ENCODE measurements at places on chromosomes 5 and 9.
A peak's percentile ranks its signal among the peaks of the same experiment; 100 is the strongest.

DNA sequence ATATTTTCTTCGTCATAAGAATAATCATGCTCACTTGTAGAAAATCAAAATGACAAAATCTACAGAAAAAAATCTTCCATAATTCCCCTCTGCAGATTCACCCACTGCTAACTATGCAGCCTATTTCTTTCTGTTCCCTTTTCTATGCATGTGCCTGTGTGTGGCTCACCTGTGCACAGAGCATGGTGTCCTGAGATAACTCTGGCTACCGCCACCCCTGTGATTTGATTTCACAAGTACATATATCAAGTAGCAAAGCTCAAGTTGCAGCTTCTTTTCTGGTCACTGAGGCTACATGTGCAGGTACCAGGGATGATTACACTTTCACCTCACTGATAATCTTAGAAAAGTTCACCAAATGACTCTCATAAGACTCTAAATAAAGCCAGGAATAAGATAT lies 18.4 kb upstream of the ISCA1 start:
- DNase-seq = no peak

DNA sequence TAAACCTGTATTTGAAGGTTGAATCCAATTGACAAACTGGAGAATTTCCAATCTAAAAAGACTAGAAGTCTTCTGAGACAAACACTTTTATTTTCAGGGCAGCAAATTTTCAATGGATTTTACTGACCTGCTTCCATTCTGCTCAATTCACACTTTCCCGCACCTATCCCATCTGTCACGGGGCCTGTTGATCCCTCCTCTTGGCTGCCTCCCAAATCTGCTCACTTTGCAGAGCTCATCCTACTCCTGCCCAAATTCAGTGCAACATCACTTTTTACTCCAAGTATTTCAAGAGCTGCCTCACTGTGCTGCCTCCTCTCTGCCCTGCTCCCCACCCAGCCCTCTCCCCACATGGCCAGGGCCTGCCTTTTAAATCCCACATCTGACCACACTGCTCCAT lies 35.1 kb downstream of the GOLM1 start:
- no peak for DNase-seq

- no peak for DNase-seq
Measured at GRCh38 chr9:124618476-124618875, 111.3 kb upstream of the NR5A1 start.

DNA sequence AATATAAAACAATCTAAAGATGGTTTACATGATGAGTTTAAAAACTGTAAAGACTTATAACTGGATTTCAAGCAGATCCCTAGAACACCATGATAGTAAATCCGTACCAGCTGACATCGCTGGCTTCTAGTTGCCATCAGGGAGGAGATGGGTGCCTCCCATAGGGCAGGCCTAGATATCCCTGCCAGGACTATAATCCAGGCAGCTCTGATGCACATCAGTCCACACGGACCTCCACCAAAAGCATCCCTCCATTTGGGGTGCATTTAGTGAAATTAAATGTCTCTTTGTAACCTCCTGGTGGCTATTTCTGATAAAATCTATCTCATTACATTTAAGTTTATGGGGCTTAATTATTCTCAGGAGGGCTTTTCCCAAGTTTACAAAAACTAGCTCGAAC lies 45.8 kb downstream of the RETREG1 start:
- no peak for DNase-seq

GRCh38 chr5:126066836-126067235 lies 356.4 kb upstream of the GRAMD2B start:
- DNase-seq = no peak

GRCh38 chr5:172455511-172456061 lies 1.3 kb upstream of the SH3PXD2B start:
- DNase-seq = peak; percentile 63

- no peak for DNase-seq
Measured at GRCh38 chr5:776862-777711, 7.4 kb downstream of the ZDHHC11B start.

GRCh38 chr5:57175551-57176309 lies 1.9 kb downstream of the GPBP1 start:
- DNase-seq = no peak

DNA sequence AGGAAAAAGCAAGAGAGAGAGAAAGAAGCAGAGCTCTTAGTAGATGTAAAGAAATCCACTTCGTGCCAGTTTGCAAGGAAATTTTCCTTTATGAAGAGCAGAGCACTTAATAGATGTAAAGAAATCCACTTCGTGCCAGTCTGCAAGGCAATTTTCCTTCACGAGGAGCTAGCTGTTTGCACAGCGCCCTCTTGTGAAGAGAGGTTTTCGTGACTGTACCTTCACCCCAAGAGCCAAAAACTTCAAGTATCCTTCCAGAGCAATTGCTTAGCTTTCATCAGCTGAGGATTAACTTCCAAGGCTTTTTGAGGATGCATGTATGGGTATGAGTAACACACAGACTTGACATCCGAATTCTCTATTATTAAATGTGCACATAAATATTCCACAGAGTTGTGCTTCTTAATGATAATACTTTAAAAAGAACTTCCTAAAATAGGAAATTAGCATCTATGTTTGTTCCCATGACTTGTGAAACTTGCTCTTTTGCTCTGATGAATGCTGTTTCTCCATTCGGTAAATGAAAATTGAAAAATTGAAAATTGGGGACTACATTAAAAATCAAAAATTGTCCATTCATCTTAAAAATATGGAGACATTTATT lies 525.6 kb downstream of the PDE4D start:
- DNase-seq = peak; percentile 47

DNA sequence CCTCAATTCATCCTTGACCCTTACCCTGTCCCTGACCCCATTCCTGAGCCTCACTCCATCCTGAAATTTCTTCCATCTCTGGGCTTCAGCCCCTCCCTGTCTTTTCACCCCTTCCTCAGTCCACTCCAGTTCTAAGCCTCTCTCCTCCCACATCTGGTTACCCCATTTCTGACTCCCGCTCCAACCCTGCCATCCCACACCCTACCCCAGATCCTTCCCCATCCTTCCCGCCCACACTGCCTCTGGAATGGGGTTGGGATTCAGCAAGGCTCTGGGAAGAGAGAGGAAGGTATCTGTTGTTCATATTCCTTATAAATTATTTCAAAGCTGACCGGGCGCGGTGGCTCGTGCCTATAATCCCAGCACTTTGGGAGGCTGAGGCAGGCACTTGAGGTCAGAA lies 29.9 kb upstream of the MVB12B start:
- DNase-seq = no peak

GRCh38 chr9:130451004-130451390 lies 6.2 kb downstream of the ASS1 start:
- no peak for DNase-seq

DNA sequence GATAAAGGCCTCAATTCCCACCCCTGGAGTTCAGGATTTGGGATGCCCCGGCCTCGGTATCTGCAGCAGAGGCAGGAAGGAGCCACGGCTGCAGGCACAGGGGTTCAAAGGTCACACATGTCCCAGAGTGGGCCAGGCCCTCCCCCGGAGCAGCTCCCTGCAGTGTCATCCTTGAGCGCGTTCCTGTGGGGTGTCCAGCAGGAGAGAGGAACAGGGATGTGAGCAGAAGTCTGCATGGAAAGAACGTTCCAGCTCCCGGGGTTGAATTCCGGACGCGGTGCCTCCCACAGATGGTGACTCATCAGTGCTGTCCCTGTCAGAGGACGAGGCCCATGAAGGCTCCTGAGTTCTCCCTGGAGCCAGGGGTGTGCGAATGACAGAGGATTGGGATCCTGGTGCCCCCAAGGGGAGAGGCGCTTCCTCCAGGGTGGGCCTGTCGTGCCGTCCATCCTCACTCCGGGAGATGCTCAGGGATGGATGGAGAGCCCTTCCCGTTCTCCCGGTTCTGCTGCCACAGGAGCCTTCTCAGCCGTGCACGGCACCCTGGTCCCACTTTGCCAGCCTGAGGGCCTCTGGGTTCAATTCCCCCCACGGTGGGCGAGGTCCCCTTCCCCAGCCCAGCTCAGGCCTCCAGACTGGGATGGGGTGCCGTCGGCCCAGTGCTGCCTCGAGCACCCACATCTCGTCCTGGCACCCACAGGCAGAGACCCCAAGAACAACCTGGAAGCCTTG lies 3.1 kb downstream of the LCN1 start:
- DNase-seq = no peak

DNA sequence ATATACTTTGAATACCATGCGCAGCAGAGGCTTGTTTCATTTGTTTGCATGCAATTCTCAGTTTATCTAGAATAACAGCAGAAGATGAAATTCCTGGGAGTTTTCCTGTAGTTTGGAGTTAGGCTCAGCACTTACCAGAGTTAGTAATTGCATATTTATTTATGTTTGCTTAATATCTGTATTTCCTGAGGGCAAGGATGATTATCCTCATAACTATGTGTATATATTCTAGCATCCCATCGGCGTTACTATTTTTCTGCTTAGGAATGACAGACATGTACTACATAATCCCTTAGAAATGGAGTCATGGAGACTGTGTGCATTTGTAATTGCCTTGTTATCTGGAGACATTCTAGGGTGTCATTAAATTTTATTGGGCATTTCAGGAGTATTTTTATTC lies 1184.8 kb downstream of the DTWD2 start:
- DNase-seq = no peak

DNA sequence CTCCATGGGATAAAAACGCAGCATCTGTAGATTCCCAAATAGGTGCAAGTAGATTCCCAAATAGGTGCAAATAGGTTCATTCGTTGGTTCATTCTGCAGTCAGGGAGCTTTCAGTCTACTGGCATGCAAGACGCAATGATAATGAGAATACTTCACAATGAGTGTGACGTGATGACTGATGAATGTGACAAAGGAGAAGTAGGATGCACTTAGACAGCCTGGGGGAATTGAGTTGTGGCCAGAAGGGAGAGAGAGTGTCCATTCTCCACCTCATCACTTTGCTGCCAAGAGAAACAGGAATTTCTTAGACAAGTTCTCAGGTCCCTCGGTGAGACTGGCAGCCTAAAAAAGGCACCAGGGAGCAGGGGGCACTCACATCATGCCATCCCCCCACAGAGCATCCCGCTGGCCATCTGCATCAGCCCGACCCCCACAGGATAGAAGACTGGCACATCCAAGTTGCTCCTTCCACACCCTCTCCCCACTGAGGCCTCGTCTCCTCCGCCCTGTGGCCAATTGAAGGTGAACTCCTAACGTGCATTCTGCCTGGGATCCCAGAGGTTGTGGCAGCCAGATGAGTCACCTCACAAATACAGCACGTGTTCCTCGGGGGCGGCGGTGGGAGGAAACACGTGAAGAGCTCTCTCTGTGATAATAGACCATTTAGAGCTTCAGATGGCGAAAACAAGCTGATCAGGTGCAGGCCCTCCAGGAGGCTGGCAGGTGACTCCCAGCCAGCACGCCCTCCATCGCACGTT lies 19.9 kb upstream of the KCNIP1 start:
- DNase-seq = no peak

GRCh38 chr9:74284581-74285450 lies 212.3 kb upstream of the RORB start:
- DNase-seq = no peak

- no peak for DNase-seq
Measured at GRCh38 chr5:56306433-56307150, 73.5 kb upstream of the ANKRD55 start.

- no peak for DNase-seq
Measured at GRCh38 chr5:14790911-14791310, 80.7 kb downstream of the ANKH start.

DNA sequence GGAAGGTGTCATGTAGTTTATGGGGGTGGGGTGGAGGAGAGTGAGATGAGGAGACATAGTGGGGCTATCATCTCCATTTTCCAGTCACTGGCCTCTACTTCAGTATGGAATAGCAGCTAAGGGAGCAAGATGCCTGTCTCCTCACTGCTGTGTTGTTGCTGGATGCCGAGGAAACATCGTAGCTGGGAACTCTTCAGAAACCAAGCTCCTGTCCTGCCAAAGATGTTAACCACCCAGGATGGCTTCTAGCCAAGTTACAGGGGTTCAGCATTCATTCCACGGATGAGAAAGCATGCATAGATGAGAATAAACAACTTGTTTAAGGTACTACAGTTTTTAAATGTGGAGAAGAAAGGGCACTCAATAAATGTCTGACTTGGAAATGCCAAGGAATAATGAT lies 226.5 kb downstream of the ASTN2 start:
- DNase-seq = no peak

DNA sequence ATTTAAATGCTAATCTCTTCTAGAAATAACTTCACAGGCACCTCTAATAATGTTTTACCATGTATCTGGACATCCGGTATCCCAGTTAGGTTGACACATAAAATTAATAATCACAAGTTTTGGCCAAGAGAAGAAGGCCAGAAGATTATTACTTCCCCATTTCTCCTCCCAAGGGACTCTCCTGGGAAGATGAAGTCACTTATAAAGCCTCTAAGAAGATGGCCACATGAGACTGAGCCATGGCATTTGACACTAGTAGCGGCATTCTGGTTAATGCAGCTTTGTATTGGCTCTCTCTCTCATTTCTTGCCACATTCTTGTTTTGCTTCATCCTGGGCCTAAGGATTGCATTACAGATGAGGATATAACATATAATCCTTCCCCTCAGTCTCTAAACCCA lies 34.5 kb upstream of the RASA1 start:
- no peak for DNase-seq

GRCh38 chr5:35229076-35230037 lies 930 bp downstream of the PRLR start:
- no peak for DNase-seq

GRCh38 chr5:17619354-17619753 lies 9.2 kb downstream of the TAF11L12 start:
- DNase-seq = peak; percentile 1

DNA sequence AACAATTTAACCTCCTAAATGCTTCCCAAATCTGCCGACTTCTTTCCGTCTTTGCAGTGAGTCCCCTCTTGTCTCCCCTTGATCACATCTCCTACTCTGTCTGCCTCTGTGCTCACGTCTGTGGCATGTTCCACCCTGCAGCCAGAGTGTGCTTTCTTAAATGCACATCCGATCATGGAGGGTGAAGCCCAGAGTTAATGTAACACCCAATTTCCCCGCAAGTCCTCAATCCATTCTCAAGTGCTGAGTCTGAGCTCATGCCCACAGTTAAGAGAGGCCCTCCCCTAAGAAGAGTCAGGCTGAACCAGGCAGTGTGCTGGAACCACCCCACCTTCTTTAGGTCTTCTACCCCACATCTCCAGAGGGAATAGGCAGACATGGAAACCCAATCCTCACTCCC lies 164.8 kb downstream of the EPB41L4A start:
- DNase-seq = no peak

GRCh38 chr5:176892663-176893062 lies 6.5 kb downstream of the HK3 start:
- no peak for DNase-seq

All from stromal cell of bone marrow (primary cell).